ENCODE measurements at places on chromosomes 16 and 17. TPM values are rescaled to one million over a fixed set of nuclear protein-coding genes. Genes with fewer than 3 reads are reported as not detected.

Gene GJC1
- polyA plus RNA-seq: not detected

Gene C17orf50
- not detected for polyA plus RNA-seq

Gene DDX42
- polyA plus RNA-seq: 6.3 TPM

Gene GALR2
- 1.7 TPM for polyA plus RNA-seq

Gene COX6A2
- polyA plus RNA-seq: not detected

Gene SEPTIN12
- polyA plus RNA-seq: not detected

Gene CCL17
- polyA plus RNA-seq: not detected
